ENCODE measurements at places on chromosomes 7 and 10.

GRCh38 chr10:120732067-120732466 lies 119.1 kb upstream of the WDR11 start:
- DNase-seq = no peak

- peak; percentile 68 for DNase-seq
Measured at GRCh38 chr10:77332256-77332655, 305.4 kb downstream of the KCNMA1 start.

GRCh38 chr7:140269004-140269638 lies 92.3 kb upstream of the KDM7A start:
- DNase-seq = no peak

DNA sequence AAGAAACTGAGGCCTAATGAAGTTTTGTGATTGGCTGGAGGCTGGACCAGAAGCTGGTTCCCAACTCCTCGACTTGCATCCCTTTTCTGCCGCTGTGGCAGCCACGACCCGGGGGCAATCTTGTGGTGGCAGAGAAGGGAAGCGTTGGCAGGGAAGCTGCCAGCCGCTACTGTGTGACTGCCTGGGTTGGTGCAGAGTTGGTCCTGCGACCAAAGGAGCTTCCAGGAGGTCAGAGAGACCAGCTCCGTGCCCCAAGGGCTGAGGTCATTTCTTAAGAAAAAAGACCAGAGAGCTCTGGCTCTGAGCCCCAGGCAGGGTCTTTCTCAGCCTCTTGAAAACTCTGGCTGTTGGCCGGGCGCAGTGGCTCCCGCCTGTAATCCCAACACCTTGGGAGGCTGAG lies 47.2 kb downstream of the PRF1 start:
- DNase-seq = no peak

- DNase-seq = no peak
Measured at GRCh38 chr7:28678431-28678965, 266.2 kb downstream of the CREB5 start.

GRCh38 chr7:17239683-17240521 lies 58.5 kb upstream of the AHR start:
- no peak for DNase-seq

GRCh38 chr10:86047588-86047987 lies 319.0 kb downstream of the GRID1 start:
- DNase-seq = no peak

DNA sequence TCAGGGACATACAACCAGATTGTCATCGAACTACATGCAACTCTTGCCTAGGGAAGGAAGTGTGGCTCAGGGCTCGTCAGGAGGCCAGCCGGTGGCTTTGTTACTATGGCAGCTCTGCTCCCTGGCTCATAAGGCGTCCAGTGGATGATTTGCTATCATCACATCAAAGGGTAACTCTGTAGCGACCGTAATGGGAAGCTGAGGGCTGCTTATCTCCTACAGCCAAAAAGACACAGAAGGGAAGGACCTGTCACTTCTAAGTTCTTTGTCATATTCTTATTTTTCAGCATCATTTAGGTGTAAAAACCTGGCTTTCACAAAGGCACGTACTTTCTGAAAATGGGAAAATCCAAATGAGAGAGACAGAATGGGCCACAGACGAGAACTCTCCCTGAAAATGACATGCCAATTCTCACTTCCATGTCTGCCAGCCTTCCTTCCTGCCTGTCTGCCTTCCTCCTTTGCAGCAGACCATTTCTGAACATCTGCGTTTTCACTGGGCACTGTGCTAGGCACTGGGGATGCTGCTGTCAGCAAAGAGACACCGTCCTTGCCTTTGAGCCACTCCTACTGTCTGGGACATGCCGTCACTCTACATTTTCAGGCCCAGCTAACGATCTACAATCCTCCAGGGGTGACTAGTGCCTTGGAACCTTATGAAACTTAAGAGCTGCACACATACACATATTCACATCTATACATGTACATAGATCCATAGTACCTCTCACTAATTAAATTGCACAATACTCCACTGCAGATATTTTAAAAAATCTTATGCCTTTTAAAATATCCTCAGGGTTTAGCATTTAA lies 26.9 kb downstream of the ENKUR start:
- DNase-seq = peak; percentile 80

GRCh38 chr10:93352638-93353383 lies 129.3 kb downstream of the MYOF start:
- DNase-seq = peak; percentile 16

DNA sequence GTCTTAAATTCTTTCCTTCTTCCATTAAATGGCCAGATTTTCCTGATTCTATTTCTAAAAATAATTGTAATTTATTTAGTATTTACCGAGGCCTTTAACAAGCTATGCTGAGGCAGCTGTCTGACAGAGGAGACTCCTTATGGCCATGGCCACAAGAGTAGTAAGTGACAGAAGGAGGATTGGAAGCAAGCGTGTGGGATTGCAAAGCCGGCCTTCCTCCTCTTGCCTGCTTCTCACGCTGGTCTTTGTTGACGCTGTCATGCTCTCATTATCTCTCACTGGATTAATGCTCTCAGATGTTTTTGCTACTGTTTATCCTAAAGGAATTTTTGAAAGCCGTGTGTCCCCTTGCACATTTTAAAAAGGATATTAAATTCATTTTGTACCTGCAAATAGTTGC lies 546.3 kb downstream of the SDK1 start:
- no peak for DNase-seq

- DNase-seq = no peak
Measured at GRCh38 chr7:74173074-74173473, 1.1 kb upstream of the EIF4H start.
